ENCODE measurements at places on chromosomes 16 and 17.

DNA sequence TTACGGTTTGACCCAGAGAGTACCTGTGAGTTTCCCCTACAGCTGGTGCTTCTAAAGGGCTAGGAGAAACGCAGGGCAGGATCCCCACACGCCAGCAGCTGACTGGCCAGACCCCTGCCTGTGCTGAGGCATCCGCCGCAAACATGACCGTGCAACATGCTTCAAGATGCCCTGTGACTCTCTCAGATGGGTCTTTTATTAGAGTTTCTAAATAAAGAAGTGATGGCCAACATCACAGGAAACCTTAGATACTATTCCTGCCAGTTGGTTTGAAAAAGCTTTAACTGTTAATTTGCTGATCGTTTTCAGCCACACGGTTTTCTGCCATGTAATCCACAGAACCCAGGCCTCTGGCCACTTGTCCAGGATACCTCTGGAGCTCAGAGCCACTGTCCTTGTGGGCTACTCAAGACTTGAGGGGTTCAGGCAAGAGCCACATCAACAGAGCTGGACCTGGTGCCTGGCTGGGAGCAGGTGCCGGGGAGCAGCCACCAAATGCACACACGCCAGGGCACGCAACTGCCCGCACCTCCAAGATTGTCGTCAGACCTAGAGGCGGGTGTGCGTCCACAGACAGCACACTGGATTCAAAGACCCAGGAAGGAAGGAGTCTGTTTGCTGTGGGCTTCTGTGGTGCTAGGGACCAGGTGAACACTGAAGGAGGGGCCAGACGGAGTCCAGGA is 118.4 kb downstream of the ZNF778 start:
- DNase-seq: no peak

GRCh38 chr17:51921500-51921899 is 237.0 kb downstream of the CA10 start:
- DNase-seq: no peak

DNA sequence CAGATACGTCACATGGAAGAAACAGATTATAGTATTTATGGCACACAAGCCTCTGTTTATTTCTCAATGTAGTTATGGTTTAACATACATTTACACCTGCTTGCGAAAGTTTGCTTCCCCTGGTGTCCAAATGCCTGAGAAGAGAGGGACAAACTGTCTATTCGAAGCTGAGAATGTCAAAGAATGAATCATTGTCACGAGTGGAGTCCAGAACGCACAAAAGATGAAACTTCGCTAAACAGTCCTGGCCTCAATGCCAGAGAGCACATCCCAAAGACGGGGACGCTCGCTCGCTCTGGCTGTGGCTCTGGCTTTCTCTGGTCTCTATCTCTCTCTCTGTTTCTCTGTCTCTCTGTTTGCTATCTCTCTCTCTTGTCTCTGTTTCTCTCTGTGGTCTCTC is 298.8 kb downstream of the FOXL1 start:
- no peak for DNase-seq

- no peak for DNase-seq
Observed at GRCh38 chr17:2192367-2193057, 111.1 kb downstream of the SMG6 start.

DNA sequence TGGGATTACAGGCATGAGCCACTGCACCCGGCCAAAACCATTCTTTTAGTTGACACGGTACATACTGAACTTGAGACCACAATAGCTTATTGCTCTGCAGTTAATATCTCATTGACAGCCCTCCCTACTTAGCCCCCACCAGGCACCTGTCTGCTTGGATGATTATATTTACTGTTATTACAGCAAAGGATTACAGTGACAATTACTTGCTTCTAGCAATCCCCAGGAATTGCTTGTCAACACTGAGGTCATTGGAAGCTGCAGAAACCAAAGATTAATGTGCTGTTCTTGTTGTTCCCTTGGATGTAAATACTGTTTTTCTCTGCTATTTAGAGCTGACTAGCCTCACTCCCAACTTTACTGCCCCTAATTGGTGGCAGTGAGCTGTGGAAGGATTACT is 211.2 kb downstream of the LGALS9B start:
- no peak for DNase-seq

- DNase-seq: no peak
Observed at GRCh38 chr17:83086907-83087787, 7.7 kb downstream of the METRNL start.

- no peak for DNase-seq
Observed at GRCh38 chr17:63686138-63686685, 13.7 kb downstream of the LIMD2 start.

GRCh38 chr16:15976225-15976812 is 26.9 kb downstream of the ABCC1 start:
- no peak for DNase-seq

DNA sequence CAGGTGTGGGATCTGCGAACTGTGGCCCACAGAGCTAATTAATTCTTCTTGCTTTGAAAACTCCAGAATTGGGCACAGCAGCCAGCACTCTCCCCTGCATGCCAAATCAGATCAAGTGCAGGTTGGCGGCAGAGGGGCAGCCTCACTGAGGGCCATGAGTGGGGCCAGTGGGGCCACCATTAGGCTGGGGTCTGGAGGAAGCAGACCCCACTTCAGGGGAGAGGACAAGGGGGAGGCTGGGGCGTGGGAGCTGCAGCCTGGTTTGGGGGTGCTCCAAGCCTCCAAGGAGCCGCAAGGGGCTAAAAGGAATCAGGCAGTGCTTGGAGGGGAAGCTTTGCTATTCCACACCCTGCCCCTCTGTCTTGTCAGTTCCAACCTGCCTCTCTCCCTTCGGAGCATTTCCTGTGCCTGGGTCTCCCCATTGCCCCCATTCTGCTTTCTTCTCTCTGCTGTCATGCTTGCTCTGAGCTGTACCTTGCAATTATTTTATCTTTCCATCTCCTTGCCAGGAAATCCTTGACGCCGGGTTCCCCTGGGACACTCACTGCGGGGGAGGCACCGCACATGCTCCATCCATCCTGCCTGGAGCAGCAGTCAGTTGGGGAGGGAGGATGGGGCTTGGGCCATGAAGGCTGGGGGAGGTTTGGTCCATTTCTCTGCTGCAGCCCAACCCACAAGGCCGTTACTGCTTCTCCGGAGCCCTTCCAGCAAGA is 3.3 kb upstream of the ABCC3 start:
- no peak for DNase-seq

DNA sequence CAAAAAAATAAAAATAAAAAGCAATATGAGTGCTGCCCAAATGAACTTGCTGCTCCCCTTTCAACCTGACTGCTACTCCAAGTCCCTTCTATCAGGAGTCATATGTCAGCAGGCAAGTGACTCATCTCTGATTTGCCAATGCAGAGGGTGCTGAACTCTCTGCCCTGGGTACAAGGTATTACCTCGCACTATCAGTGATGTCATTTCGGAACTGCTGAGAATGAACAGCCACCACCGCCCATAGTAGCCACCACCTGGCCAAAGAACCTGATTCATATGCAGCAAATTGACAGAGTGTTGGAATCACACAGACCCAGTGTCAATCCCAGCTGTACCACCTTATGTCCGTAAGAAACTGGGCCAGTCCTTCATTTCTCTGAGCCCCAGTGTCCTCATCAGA is 31.2 kb downstream of the LYRM9 start:
- DNase-seq: peak; percentile 26

DNA sequence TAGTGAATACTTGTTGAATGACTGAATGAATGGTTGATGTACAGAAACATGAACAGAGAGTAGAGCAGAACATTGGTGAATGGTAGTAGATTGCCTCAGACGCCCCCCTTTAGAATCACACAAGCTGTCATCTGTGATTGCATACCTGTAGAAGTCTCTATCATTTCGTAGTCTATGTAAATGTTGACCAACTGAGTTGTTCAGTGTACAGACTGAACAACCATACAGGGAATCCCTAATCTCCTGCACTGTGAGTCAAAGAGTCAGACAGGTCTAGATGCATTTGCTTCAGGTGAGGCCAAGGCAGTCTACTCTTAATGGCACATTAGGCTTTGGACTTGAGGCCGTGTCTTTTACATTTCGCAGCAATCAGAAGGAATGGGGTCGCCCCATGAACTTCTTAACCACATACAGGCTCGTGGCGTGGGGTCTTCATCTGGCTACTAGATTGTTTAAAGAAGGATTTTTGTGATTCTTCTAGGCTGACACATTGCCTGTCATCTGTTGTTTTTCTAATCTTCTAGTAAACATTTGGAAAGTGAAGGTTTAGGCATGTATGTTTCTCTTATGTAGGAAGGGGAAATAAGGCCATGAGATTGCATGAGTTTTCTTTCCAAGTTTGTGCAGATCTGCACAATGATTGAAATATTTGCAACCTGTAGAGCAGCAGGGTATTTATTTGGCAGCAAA is 157.4 kb downstream of the WWOX start:
- DNase-seq: no peak

DNA sequence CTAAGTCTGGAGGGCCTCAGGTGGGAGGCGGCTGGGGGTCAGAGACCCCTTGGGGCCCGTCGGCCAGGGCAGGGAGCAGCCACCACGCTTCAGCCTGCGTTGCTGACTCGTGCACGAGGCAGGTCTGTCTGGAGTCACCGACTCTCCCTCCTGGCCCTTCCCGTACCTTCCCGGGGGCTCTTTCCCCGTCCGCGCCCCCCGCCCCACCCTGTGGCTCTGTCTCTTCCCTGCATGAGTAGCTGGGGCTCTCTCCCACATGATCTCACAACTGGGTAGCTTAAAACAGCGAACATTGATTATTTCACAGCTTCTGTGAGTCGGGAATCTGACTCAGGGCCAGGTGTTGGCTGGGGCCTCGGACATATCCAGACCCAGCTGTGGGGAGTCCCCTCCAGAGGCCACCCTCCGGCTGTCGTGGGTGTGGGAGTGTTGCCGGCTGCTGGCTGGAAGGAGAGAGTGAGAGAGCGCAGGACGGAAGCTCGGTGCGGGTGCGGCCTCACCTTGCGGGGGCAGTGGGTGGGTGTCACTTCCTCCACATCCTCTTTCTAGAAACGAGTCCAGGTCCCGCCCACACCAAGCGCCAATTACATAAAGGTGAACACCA is 17.3 kb downstream of the BAHCC1 start:
- no peak for DNase-seq

- DNase-seq: no peak
Observed at GRCh38 chr16:74749291-74750055, 25.1 kb downstream of the FA2H start.

DNA sequence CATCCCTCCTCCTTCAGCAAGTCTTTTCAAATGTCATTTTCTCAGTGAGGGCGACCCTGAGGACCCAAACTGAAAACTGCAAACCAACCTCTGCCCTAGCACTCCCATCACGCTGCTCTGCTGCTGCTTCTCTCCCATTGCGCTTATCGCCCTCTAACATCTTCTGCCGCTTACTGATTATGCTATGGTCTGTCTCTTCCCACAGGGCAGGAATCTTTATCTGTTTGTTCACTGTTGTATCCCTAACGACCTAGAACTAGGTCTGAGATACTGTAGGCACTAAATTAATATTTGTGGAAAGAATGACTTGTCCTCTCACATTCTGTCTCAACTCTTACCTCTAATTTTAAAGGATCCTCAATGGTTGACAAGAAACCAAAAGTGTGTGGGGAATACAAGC is 12.5 kb downstream of the ZSCAN32 start:
- DNase-seq: no peak

DNA sequence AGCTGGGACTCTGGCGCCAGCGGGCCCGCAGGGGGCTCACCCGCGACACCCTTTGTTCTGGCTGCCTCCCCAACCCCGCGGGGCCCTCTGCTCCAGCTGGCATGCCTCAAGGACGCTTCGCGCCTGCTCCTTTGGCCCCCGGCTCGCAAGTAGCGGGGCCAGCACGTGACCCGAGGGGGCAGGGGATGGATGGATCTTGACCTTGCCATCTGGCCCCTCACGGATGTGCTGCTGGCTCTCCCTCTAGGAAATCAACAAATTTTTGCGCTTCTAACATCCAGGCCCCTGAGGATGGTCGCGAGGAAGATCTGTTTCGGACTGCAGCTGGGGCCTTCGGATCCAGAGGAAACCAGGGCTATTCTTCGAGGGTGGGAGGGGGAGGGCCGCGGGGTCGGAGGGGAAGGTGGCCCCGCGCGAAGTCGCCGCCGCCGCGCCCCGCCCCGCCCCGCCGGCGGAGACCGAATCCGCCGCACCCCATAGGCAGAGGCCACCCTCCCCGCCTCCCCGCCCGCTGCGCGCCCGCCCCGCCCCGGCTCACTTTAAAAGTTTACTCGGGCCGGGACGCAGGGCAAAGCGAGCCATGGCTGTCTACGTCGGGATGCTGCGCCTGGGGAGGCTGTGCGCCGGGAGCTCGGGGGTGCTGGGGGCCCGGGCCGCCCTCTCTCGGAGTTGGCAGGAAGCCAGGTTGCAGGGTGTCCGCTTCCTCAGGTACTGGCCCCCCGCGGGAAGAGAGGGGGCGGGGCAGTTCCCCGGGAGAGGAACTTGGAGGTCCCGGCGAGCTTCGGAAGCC is at the start of gene ACSF2:
TSS of gene ACSF2 (plus strand) at position 537 of the 790 bp plus-strand sequence. CDS start at position 581, 44 bp downstream.
- DNase-seq: peak; percentile 85

DNA sequence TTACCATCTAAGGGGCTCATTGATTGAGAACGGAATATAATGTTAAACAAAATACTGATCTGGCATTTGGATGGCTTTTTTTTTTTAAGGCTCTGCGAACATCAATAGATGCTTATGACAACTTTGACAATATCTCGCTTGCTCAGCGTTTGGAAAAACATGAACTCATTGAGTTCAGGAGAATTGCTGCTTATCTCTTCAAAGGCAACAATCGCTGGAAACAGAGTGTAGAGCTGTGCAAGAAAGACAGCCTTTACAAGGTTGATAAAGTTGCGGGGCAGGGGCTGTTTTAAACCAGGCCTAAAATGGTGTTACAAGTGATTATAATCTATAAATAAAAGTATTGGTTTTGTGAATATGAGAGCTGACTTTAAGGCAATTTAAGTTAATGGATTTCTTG is 22.3 kb downstream of the PTRH2 start:
- DNase-seq: no peak

DNA sequence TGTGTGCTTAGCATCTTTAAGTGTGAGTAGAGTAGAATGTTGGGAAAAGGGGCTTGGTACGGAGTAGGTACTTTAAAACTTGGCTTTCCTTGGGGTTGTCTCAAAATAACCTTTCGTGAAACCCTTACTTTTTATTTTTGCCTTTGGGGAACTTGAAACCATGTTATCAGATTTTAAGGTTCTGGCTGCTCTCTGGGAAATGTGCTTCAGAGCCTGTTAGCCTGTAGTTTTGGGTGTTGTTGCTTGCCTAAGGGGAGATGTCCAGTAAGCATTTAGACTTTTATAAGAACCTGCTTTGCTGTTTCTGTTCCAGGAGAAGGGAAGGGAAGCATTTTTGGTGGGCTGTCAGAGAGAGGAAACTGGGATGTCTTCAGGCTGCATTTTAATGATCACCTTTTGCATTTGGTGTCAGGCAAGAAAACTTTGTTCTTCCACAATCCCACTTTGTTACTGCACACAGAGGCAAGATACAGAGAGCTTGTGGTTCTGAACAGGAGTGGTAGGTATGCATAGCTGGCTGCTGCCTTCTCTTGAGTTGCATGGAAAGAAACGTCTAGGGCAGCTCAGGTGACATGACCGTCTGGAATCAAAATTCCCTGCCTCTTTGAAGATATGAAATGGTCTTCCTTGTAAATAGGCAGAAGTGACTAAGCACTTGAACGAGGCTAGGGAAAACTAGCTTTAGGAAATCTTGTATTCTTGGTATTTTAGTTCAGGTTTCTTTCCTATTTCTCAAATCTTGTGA is 1.7 kb downstream of the RABEP1 start:
- DNase-seq: no peak

Data from ureter (tissue), 1 donor.